DMS53 (cell line): ENCODE measurements at places on chromosomes 2 and 18.

- DNase-seq, result peak; percentile 77
Observed at GRCh38 chr2:24047703-24048033, 477 bp upstream of the WDCP start.

DNA sequence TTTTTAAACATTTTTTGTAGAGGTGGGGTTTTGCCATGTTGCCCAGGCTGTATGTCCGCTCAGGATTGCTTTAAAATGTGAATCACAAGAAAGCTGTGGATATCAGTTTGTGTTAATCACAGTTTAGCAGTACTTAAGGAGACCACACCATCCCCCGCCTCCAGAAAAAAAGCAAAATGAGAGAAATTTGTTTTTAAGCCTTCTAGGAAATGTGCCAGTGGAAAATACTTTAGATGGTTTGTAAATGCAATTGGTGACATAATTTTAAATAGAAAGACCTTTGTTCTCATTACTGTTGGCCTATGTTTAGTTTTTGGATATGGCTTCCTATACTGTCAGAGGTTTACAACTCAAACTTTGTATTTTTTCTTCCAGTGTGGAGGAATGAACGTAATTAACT lies 27.0 kb downstream of the GCA start:
- DNase-seq, result no peak

GRCh38 chr2:108560895-108561530 lies 26.7 kb downstream of the LIMS1 start:
- no peak for DNase-seq

DNA sequence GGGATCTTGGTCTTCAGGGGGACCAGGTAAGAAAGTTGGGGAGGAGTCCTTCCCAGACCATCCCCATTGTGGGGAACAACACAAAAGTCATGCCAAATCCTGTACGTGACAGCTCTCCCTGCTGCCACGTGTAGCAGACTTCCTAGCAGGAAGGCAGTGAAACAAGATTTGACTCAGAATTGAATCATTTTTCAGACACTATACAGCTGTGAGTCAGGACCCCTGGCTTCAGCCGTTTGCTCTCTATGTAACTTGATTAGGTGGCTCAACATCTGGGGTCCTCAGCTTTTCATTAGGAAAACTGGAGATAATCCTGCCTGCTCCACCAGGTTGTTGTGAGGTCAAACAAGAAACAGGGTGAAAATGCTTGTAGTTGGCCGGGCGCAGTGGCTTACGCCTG lies 32.9 kb upstream of the PDCL3 start:
- DNase-seq, result no peak

- no peak for DNase-seq
Observed at GRCh38 chr2:30424231-30424630, 22.8 kb upstream of the LCLAT1 start.

- DNase-seq, result no peak
Observed at GRCh38 chr2:233418761-233419546, 64.7 kb downstream of the DGKD start.

GRCh38 chr18:697800-698199 lies 14.6 kb downstream of the ENOSF1 start:
- DNase-seq, result no peak

DNA sequence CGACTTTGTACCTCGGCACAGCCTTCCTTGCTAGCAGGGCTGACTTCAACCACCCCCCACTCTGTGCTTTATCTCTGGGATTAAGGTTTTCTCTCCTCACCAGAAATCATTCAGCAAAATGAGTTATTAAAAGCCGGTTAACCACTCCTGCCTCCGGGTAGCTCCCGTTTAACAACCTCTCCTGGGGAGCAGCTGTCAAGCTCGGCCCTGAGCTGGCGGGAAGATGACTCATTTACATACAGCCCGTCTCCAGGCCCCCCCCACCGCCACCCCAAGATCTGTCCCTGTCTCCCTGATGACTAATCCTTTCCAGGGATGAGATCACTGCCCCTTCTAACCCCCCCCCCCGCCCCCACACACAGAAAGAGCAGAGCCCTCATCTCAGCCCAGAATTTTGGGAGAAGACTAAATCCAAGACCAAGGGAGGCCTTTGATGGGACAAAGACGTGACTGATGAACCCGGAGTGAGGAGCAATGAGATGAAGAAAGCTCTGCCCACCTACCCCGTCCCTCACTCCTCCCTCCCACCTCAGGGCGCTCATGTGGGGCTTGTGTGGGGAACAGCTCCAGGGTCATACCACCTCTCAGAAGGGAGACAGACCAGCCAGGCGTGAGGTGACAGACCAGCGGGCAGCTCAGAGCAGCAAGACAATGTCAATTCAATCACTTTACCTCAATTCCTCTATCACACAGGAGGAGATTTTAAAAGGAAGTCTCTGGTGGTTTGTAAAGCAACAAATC lies 131.4 kb downstream of the MSH2 start:
- DNase-seq, result peak; percentile 40

DNA sequence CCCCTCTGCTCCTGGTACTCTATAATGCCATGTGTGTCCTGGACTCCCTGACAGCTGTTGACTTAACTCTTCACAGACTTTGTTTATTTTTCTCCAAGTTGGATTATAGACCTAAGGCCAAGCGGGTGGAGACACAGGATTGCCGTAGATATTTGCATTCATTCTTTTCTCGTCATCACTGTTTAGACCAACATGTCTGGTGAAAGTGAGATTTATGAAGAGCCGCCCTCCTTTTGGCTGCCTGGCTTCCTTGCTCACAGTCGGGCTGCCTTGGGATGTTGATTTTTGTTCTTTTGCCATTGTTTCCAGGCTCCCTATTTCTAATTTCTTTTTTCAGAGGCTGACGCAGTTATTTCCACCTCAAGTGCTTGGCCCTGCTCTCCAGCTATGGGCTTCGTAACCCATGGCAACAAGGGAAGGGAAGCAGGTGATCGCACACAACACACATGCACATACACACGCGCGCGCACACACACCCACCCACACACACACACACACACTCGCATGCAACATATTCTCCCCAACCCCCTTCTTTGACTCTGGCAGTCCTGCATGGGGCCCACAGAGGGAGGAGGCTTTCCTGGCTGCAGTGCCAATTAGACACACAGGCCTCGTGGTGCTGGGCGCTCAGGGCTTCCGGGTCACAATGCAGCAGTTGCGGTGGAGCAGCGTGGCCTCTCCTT lies 296.5 kb downstream of the MTX2 start:
- peak; percentile 99 for DNase-seq

DNA sequence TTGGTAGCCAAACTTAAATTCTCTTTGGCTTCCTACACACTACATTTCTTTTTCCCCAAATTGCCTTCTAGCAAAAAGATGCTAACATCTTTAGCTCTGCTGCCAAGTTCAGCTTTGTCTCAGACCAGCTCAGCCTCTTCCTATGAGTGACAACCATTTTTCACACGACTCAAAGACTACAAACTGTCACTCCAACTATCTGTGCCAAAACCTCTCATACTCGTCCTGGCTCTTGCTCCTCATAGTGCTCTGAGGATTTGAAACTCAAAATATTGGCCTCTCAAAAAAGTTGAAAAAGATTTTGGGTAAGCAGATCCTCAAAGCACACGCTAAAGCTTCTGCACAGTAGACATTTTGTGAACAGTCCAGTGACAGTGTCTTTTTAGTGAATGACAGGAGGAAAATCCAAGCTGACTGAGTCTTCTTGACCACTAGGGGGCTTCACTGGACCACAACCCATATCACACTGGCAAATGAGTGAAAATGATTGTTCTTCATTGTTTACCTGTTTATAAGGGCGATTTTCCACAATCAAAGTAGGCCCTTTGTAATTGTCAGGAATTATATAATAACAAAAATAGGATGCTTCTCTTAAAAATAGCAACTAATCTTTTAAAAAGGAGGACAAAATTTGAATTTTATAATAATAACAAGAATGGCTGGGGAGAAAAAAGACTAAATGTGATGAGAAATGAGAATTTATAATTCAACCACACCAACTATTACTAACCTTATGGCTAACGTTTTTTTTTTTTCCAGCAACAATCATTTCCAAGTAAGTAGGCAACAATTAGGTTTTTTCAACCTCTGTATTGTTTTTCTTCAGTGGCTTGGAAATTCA lies 85.5 kb upstream of the PGAP1 start:
- DNase-seq, result peak; percentile 75

GRCh38 chr2:38572167-38572566 lies 30.6 kb downstream of the HNRNPLL start:
- no peak for DNase-seq

GRCh38 chr2:162113776-162114168 lies 38.3 kb downstream of the GCG start:
- DNase-seq, result no peak

DNA sequence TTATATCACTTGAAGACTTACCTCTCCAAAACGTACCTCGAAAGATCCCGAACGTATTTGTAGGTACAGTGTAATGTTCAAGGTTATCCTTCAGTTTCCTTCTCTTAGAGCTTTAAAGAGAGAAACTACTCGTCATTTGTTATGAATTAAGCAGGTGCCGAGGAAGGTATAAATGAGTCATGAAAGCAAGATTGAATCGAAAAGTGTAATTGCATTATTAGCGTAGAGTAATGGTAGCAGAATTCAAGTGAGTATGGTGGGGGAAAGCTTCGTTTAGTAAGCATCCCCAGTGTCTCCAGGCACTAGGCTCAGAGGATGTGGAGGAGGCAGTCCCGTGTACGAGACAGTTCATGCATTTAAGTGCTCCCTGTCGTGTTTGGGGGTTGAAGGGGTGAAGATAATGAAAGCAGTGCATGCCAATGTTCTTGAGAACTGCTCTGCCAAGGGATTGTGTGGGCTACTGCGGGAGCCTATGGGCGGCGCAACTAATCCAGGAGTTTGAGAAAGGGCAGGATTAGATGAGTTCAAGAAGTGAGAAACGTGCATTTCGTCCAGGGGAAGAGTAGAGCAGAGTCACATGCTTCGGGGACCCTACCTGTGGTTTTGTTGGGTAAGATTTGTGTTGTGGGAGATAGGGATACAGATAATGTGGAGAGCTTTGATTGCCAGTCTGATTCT lies 858 bp downstream of the POLR1B start:
- peak; percentile 57 for DNase-seq

GRCh38 chr18:47615043-47615442 lies 315.4 kb downstream of the SMAD2 start:
- no peak for DNase-seq

- peak; percentile 45 for DNase-seq
Observed at GRCh38 chr2:128651000-128651399, 332.3 kb upstream of the HS6ST1 start.

GRCh38 chr18:32974421-32975162 lies 201.8 kb upstream of the KLHL14 start:
- peak; percentile 21 for DNase-seq

DNA sequence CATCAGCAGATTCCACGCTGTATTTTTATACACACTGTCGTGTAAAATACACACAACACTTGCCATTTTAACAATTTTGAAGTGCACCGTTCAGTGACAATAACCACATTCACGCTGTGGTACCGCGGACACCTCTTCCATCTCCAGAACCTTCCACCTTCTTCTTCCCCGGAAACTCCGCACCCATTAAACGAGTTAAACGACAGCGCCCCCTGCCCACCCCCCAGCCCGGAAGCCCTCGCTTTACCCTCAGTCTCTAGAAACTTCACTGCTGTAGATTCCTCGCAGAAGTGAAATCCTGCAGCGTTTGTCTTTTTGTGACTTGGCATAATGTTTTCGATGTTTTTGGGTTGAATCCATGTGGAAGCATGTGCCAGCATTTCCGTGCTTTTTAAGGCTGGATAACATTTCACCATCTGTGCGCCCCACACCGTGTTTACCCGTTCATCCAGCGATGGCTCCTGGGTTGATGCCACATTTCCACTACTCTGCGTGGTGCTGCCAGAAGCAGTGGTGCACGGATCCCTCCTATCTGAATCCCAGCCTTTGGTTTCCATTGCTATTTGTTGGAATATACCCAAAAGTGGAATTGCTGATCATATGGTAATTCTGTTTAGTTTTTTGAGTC lies 32.0 kb upstream of the TMEM18 start:
- no peak for DNase-seq

- DNase-seq, result peak; percentile 60
Observed at GRCh38 chr18:26089293-26090129, 902 bp downstream of the SS18 start.

GRCh38 chr18:62735387-62735786 lies 20.0 kb downstream of the PHLPP1 start:
- no peak for DNase-seq

DNA sequence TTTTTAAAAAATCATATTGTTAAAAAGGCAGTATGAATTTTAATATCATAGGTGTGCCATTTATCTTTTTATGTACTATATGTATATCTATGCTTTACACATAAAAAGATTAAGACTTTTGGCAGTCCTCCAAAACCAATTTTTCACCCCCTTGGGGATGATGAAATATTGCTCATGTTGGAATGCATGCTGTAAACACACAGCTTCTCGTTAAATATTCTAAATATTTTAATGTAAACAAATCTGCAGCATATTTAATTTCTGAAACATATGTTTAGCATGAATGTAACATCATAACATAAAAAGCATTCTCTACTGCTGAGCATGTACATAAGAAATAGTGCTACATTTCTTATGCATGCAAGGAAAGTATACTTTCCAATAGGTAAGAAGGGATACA lies 484.3 kb upstream of the LRATD1 start:
- DNase-seq, result no peak

DNA sequence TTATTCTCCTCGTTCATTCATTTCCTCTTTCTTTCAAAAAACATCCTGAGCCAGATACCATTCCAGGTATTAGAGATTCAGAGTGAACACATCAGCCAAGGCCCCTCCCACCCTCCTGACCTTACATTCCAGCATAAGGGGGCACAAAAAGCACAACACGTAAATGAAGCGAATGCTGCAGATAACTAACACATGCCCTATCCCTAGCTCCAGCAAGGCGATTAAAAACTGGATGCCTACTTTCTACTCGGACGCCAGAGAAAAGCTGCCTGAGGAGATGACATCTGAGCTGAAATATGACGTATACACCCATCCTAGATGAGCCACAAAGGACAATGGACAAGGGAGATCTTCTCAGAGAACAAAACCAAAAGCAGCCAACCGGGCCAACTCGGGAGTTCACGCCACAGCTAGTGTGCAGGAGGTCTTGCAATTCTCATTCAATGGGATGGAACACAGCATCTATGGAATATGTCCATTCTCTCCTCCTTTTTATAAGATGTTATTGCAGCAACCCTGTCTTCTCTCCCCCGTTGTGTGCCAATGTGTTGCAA lies 33.5 kb downstream of the FEZ2 start:
- no peak for DNase-seq

- peak; percentile 73 for DNase-seq
Observed at GRCh38 chr2:58081000-58081399, 34.4 kb downstream of the VRK2 start.

DNA sequence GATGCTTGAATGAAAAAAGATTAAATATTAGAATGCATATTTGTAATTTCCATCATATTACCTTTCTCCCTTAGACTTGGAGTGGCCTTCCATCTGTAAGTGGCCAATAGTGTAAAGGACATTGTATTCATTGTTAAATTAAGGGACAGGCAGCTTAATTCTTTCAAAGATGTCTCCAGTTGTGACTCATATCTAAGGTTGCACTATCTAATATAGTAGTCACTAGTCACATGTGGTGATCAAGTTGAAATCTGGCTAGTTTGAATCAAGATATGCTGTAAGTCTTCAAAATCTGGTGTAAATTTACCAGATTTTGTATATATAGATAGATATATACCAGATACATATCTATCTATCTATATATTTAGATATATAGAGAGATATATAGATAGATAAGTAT lies 52.4 kb upstream of the AGPS start:
- DNase-seq, result no peak
